ENCODE measurements at places on chromosomes 11 and 22. TPM values are rescaled to one million over a fixed set of nuclear protein-coding genes. Genes with fewer than 3 reads are reported as not detected.

The BLID gene
- not detected for polyA plus RNA-seq

The SPECC1L gene
- polyA plus RNA-seq = 11.4 TPM

The UPK3A gene
- not detected for polyA plus RNA-seq

The EFCAB6 gene
- 0.29 TPM for polyA plus RNA-seq

The POU2F3 gene
- polyA plus RNA-seq = 4.5 TPM

The SVIP gene
- polyA plus RNA-seq = 10.3 TPM

The MOB2 gene
- 43.8 TPM for polyA plus RNA-seq

The PRAME gene
- 0.01 TPM for polyA plus RNA-seq

The MS4A14 gene
- polyA plus RNA-seq = 0.16 TPM

The AQP11 gene
- polyA plus RNA-seq = not detected

The NRGN gene
- polyA plus RNA-seq = 1.6 TPM

The OR5T2 gene
- not detected for polyA plus RNA-seq
